ENCODE measurements at places on chromosomes 16 and 17. TPM values are rescaled to one million over a fixed set of nuclear protein-coding genes. Genes with fewer than 3 reads are reported as not detected.

GRCh38 chr17:81228420-81228819, 5.7 kb upstream of the CEP131 start:
- H3K4me1 ChIP-seq: peaks cover 5% of the 10 kb centered on the region
- H3K4me3 ChIP-seq: no peak overlapping the region
- no peak overlapping the region for H3K27ac ChIP-seq
- no peaks in the 10 kb centered on the region for H3K27me3 ChIP-seq
- no peak for DNase-seq

DNA sequence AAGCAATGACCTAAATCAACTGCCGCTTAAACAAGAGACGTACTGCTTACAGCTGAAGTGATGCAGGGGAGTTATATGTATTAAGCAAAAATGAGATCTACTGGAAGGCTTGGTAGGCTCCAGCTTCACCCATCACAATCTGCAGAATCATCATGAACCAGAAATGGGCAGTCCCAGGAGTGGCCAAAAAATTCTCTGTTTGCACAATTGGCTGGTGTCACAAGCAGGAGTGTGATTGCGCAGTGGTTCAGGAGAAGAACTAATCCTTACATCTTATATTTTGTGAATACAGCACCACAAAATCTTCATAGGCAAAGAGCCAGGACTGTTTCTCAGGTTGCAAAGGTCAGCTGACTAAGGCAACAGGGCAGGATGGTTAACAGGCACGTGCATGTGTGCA, 75.9 kb downstream of the CES1 start:
- peaks cover 3% of the 10 kb centered on the region for H3K4me1 ChIP-seq
- no peaks in the 10 kb centered on the region for H3K36me3 ChIP-seq
- H3K27me3 ChIP-seq: peaks cover 4% of the 10 kb centered on the region
- DNase-seq: no peak
- H3K4me3 ChIP-seq: no peak overlapping the region

DNA sequence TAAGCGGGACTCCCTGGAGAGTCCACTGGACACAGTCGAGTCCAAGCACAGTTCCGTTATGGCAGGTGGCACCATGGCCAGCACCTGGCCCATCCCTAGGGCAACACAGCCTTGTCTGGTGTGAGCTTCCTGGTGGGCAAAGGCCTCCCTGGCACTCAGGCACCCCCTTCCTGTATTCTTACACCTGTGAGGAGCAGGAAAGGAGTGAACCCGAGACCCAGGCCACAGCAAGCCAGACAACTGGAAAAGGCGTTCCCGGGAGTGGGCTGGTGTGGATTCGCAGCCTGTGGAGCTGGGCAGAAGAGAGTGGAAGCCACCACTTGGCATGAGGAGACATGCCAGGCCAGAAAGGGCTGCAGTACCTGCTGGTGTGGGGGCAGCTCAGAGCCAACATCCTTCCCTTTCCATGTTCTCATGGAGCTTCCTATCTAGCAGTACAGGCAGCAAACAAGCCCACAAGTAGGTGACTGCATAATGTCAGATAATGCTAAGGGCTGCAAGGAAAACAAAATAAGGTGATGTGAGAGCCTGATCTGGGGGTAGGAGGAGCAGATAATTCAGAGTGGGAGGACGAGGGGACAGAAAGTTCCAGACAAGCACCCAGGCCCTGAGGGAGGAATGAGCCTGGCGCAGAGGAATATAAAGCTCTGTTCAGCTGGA, 87.0 kb downstream of the GNAO1 start:
- no peak overlapping the region for H3K27ac ChIP-seq

DNA sequence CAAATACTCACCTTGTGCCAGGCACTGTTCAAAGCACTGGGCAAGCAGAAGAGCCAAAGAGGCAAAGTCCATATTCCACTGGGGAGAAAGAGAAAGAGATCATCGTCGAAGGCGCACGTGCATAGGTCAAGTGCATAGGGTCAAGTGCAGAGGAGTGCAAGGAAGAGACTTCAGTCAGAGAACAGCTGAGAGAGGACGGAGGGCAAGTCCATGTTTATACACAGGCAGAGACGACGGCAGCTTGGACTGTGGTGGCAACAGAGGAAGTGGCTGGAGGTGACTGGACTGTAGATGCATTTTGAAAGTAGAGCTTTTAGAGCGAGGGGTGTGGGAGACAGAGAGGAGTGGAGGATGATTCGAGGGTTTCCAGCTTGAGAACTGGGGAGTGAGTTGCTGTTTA, 74.7 kb upstream of the SDK2 start:
- no peak overlapping the region for H3K27ac ChIP-seq
- DNase-seq: no peak
- H3K4me3 ChIP-seq: no peak overlapping the region
- H3K27me3 ChIP-seq: peaks cover 62% of the 10 kb centered on the region
- peaks cover 5% of the 10 kb centered on the region for H3K4me1 ChIP-seq
- H3K36me3 ChIP-seq: no peaks in the 10 kb centered on the region

Gene CNTD1
- 0.51 TPM for total RNA-seq

GRCh38 chr16:51880776-51881175, 666.2 kb downstream of the TOX3 start:
- no peak overlapping the region for H3K4me3 ChIP-seq
- H3K36me3 ChIP-seq: no peaks in the 10 kb centered on the region
- peaks cover 18% of the 10 kb centered on the region for H3K4me1 ChIP-seq
- no peaks in the 10 kb centered on the region for H3K27me3 ChIP-seq
- H3K27ac ChIP-seq: peak overlapping the region; percentile 44

Gene AHSP
- not detected for total RNA-seq

Gene CANT1
- 61.1 TPM for total RNA-seq

GRCh38 chr17:28545787-28546415, 6.5 kb downstream of the UNC119 start:
- peaks cover 8% of the 10 kb centered on the region for H3K4me1 ChIP-seq
- no peaks in the 10 kb centered on the region for H3K36me3 ChIP-seq
- DNase-seq: no peak

Measured in osteocyte (in vitro differentiated cells).